Cardiac muscle cell (in vitro differentiated cells and primary cell): ENCODE measurements at places on chromosomes 3 and 15. TPM values are rescaled to one million over a fixed set of nuclear protein-coding genes. Genes with fewer than 3 reads are reported as not detected.

- no peak for DNase-seq
Observed at GRCh38 chr3:46926039-46926438, 48.5 kb downstream of the PTH1R start.

The PROK2 gene
- polyA plus RNA-seq, result not detected in 2 replicates

The AGBL1 gene
- 0.05 and 0.11 TPM in 2 replicates for polyA plus RNA-seq

The LTF gene
- not detected in 2 replicates for polyA plus RNA-seq

- DNase-seq, result no peak
Observed at GRCh38 chr3:127484601-127485388, 105.7 kb downstream of the TPRA1 start.

DNA sequence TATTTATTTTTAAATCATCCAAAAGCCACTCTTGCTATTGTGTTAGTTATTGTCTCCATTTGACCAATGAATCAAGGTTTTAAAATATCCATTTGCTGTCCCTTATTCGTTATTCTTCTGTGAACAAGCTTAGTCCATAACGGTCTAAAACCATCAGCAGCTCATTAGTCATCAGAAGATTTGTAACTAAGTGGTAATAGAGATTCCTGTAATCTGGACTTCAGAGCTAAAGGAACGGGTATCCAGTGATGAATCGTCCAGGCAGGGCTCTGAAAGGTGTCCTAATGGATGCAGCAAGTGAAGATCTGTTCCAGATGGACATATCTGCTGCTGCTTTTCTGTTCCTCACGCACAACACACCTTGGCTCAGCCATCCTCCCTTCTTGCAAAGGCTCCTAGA is 362.7 kb upstream of the CFAP20DC start:
- DNase-seq, result no peak

The CHST2 gene
- polyA plus RNA-seq, result 8.4 and 12.9 TPM in 2 replicates

The ATP13A4 gene
- 1.0 TPM in 1 of 2 replicates, not detected in the other for polyA plus RNA-seq

- DNase-seq, result peak; percentile 5
Observed at GRCh38 chr3:111803123-111803593, 55.9 kb upstream of the PHLDB2 start.

DNA sequence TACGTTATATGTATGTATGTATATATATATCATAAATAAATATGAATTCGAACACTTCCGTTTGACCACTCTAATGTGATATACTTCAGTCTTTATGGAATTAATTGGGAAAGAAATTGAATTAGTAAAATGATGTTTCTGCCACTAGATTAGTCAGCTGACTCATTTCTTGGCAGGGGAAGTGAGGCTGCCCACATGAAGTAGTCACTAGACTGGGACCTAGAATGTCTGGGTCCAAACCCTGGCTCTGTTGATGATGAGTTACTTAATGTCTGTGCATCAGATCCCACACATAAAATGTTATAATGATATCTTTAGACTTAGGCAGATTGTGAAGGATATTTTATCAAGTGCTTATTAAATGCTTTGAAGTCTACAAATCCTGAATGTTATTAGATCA is 27.4 kb upstream of the ARL14 start:
- no peak for DNase-seq

The LMAN1L gene
- not detected in 2 replicates for polyA plus RNA-seq

GRCh38 chr15:67937153-67937761 is 97.4 kb upstream of the RNU6-1 start:
- no peak for DNase-seq
